Brain (organoid and tissue), 16 donors: ENCODE measurements at places on chromosomes 7 and 10. TPM values are rescaled to one million over a fixed set of nuclear protein-coding genes. Genes with fewer than 3 reads are reported as not detected.

NKX1-2 gene
- 0.08 TPM for polyA plus RNA-seq

WDR86 gene
- 4.1 TPM for polyA plus RNA-seq

GRCh38 chr10:60646966-60647796, 131.1 kb upstream of the CDK1 start:
- DNase-seq, result peak; percentile 78

DNA sequence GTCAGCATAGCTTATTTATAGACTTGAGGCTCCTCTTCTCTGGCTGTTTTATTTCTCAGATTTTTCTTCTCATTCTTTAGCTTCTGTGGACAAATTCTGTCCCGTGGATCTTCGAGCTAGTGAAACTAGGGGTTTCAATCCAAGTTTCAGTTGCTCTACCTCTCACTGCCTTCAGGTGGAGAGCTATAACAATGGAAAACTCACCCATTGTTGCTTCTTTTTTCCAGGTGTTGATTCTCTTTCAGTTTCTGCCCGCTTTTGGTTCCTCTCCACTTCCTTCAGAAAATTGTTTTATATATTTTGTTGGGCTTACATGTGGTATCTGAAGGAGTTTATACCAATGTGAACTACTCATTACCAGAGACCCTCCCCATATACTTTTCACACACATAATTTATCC, 266.1 kb downstream of the TCF7L2 start:
- DNase-seq, result no peak

DNA sequence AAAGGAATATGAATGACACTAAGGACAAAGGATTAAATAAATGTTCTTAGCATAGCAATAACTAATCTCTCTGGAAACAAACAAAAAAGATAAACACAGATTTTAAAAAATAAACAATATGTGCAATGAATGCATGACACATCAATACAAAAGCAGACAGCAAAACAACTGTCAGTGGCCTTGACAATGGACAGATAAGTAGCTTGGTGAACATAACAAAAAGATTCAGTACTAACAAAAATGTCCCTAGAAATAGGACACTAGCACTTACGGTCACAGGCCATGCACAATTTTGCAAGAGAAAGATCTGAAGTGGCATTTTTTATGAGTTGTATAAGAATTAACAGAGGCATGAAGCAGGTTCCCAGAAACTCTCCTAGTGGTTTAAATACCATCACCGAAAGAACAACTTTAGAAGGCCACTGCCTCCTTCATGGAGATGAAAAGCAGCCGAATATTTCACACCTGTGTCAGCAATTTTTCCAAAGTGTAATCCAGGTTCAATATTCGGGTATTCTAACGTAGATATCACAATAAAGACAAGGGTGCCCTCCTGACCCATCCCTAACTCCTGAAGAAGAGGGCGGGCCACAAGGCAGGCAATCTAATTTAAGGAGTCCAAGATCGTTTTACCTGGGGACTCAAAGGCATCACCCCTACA, 231.3 kb upstream of the MKLN1 start:
- DNase-seq, result no peak

- DNase-seq, result no peak
Observed at GRCh38 chr7:2044883-2045471, 187.8 kb downstream of the MAD1L1 start.

GRCh38 chr7:13093160-13093559, 405.7 kb downstream of the ARL4A start:
- DNase-seq, result peak; percentile 27

DNA sequence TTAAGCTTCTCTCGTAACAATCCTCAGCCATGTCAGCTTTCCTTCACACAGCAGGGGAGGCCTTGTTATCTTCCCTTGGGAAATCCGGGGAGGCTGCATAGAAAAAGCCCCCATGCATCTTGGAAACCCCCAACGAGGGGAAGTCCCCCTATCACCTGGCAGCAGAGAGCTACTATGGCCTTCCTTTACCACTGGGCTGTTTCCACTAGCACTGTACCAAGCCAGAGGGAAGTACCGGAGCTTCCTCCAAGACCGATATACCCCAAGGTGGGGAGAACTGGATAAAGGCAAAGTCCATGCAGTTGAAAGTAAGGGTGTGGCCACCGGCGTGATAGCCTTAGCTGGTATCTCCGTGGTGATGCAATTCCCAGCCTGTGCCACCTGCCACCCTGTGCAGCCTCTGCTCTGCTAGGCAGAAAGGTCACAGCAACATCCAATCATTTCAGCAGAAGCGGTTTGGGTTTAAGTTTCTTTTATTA, 4.4 kb upstream of the CLIP2 start:
- DNase-seq, result no peak

- no peak for DNase-seq
Observed at GRCh38 chr10:125156196-125156595, 4.2 kb downstream of the CTBP2 start.

GRCh38 chr10:124380256-124380995, 38.3 kb downstream of the OAT start:
- DNase-seq, result no peak

GRCh38 chr10:75245354-75246250, 9.8 kb upstream of the COMTD1 start:
- no peak for DNase-seq

GRCh38 chr10:102540023-102540422, 36.3 kb downstream of the SUFU start:
- no peak for DNase-seq

GRCh38 chr7:105975770-105976417, 12.8 kb downstream of the CDHR3 start:
- no peak for DNase-seq

GRCh38 chr7:98315318-98315993, 34.0 kb downstream of the BRI3 start:
- DNase-seq, result no peak
